Nucleus accumbens (tissue), 56 donors: ENCODE measurements at places on chromosomes 2 and 18.

- DNase-seq = no peak
Measured at GRCh38 chr2:191552066-191552465, 125.9 kb upstream of the NABP1 start.

DNA sequence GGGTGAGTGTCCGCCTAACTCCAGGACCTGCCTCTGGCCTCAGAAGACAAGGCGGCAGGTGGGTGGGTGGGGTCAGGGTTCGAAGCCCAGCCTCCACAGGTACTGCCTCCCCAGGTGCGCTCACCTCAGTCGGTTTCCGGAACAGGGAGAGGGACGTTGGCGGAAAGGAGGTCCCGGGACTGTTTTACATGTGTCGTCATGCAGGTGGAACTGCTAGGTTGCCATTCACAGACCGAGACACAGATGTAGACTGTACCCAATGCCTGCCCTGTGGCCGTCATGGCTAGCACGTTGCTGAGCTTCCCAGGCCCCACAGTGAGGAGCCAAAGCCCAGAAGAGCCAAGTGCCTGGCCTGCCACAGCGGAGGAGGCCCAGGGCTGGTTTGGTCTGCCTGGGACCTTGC, 284.0 kb upstream of the HS6ST1 start:
- DNase-seq = no peak

DNA sequence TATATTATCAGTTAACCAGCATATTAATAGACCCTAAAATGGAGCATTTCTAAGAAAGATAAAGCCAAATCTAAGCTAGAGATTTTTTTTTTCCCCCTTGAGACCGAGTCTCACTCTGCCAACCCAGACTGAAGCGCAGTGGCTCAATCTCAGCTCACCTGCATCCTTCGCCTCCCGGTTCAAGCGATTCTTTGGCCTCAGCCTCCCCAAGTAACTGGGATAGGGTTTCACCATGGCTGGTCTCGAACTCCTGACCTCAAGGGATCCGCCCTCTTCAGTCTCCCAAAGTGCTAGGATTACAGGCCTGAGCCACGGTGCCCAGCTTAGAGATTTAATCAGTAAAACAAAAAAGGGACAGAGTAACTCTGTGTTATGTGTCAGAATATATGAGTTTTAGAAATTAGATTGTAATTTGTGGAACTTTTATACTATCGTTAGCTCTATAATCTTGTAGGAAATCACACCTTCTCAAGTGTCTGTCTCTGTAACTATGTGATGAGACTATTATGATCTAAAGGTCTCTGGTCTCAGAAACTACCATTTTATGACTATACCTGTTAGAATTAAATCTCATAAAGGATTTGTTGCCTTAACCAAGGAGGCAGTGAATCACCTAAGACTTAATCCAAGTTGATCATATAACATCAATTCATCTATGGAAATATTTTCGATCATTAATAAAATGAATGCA, 34.0 kb downstream of the YWHAQ start:
- DNase-seq = no peak

DNA sequence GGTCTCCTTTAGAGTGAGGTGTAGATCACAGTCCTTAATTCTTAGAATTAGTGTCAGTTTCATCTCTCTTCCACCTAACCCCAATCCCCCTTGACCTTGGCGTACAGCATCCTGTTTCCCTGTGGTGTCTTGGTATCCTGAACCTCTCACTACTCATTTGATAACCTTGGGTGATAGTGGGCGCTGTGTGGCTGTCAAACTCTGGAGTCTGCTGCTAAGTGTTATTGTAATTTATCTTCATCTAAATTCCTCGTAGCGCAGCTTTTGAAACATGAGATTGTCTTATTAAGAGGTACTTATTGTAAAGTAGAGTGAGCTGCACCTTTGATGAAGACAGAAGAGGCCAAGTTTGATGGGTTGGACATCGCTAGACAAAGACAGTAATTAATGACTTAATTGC, 222.6 kb upstream of the SPRED2 start:
- DNase-seq = no peak
